ENCODE measurements at places on chromosomes 7 and 10.

GRCh38 chr7:95190515-95190914, 133.8 kb downstream of the PON1 start:
- H3K4me3 ChIP-seq, result no peak overlapping the region
- DNase-seq, result no peak
- no peak overlapping the region for H3K27ac ChIP-seq
- H3K4me1 ChIP-seq, result no peaks in the 10 kb centered on the region
- no peaks in the 10 kb centered on the region for H3K36me3 ChIP-seq

- no peaks in the 10 kb centered on the region for H3K36me3 ChIP-seq
- no peaks in the 10 kb centered on the region for H3K27me3 ChIP-seq
- H3K4me1 ChIP-seq, result peaks cover 6% of the 10 kb centered on the region
- H3K27ac ChIP-seq, result no peak overlapping the region
- H3K4me3 ChIP-seq, result no peak overlapping the region
These were observed 27.8 kb upstream of the MRPS33 start for GRCh38 chr7:141042222-141043193.

DNA sequence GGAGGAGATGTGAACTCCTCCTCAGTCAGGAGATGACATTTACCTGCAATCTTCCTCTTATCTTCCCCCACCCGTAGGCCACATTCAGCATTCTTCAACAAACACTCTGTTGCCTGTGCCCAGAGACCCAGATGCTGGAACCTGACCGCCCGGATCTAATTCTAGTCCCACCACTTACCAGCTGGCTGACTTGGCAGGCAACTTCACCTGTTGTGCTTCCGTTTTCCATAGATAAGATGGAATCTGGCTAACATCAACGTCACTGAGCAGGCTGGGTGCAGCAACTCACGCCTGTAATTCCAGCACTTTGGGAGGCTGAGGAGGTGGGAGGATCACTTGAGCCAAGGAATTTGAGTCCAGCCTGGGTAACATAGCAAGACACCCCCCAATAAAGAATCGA, 21.3 kb upstream of the FXYD4 start:
- H3K4me1 ChIP-seq, result no peaks in the 10 kb centered on the region
- H3K36me3 ChIP-seq, result no peaks in the 10 kb centered on the region
- peaks cover 4% of the 10 kb centered on the region for H3K27me3 ChIP-seq
- no peak overlapping the region for H3K4me3 ChIP-seq
- H3K27ac ChIP-seq, result no peak overlapping the region

- no peak overlapping the region for H3K4me3 ChIP-seq
- no peak for DNase-seq
- H3K27ac ChIP-seq, result no peak overlapping the region
- no peaks in the 10 kb centered on the region for H3K36me3 ChIP-seq
- H3K4me1 ChIP-seq, result peaks cover 24% of the 10 kb centered on the region
These were observed 560.5 kb upstream of the GALNT17 start for GRCh38 chr7:70571403-70571934.

GRCh38 chr10:36117231-36117630, 475.1 kb upstream of the FZD8 start:
- H3K36me3 ChIP-seq, result no peaks in the 10 kb centered on the region
- H3K4me3 ChIP-seq, result no peak overlapping the region

GRCh38 chr7:42987648-42988214, 55.6 kb downstream of the MRPL32 start:
- H3K27me3 ChIP-seq, result no peaks in the 10 kb centered on the region
- H3K4me1 ChIP-seq, result no peaks in the 10 kb centered on the region
- no peaks in the 10 kb centered on the region for H3K36me3 ChIP-seq
- H3K27ac ChIP-seq, result no peak overlapping the region
- DNase-seq, result no peak

Measured in thyroid gland (tissue), 4 donors.